ENCODE measurements at places on chromosomes 3 and 15.

GRCh38 chr3:122415104-122415744, 638 bp downstream of the WDR5B start:
- no peak for DNase-seq

DNA sequence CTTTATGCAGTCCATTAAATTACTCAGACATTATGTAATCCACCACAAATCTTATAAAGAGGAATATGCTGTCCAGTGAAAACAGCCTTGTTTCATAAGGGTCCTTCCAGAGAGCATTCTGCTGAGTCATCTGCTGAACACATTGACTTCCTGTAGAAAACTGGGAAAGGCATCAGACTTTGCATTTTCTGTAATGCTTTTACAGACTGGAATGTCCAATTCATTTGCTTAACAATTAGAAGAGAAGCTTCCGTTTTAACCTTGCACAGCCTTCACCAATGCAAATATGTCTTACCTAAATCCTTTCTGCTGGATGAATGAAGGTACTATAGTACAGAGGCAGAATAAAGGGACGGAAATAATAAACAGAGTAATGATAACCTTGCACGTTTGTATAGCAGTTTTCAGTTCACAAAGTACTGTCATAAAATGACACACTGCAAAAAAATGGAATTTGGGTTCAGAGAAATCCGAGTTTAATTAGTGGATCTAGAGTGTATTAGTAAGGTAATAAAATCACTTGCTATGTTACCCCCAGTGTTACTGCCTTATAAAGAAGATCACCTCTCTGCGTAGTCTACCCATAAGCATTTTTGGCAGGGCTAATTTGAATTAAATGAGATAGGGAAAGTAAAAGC, 301.5 kb downstream of the PYDC2 start:
- no peak for DNase-seq

- no peak for DNase-seq
Observed at GRCh38 chr3:124346487-124346886, 354.6 kb upstream of the ROPN1 start.

DNA sequence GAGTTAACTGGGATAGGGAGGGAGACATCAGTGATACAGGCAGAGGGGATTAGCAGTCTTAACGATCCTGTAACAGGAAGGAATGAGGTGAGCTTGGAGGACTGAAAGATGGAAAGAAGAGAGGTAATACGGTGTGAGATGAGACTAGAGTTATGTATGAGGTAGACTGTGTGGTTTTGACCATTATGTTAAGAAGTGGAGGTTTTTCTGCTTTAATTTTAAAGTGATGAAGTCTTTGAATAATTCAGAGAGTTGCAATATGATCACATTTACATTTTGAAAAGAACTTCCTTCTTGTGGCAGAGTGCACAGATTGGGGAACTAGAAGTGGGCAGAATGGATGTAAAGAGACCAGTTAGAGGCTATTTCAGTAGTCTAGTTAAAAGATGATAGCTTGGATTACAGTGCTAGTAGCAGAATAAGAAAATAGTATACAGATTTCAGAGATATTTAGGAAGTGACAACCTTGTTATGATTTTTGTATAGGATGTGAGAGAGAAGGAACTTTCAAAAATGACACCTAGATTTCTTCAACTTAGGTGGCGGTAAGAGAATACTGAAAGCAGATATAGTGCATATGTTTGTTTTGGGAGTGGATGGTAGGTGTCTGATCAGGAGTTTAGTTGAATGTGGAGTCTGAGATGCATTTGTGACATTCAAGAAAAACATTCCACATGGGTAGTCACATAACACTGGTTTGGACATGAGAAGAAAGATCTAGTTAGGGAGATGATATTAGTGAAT, 40.5 kb downstream of the STT3B start:
- DNase-seq: no peak

- no peak for DNase-seq
Observed at GRCh38 chr3:78322780-78323179, 1282.9 kb downstream of the ROBO2 start.

- peak; percentile 31 for DNase-seq
Observed at GRCh38 chr3:14598143-14598569, 53.4 kb upstream of the CCDC174 start.

Measured in stimulated activated CD8-positive, alpha-beta memory T cell treated with anti-CD3 and anti-CD28 coated beads, Interleukin-2, amount 100 ng/mL, for 48 hours (primary cell).